ENCODE measurements at places on chromosomes 4 and X. TPM values are rescaled to one million over a fixed set of nuclear protein-coding genes. Genes with fewer than 3 reads are reported as not detected.

SSX1 gene
- total RNA-seq: not detected

NMU gene
- not detected for total RNA-seq

P2RY8 gene
- total RNA-seq: 27.6 TPM

FOXP3 gene
- total RNA-seq: 3.9 TPM

GRCh38 chr4:39502019-39502663, 25.1 kb downstream of the UGDH start:
- DNase-seq: no peak

DNA sequence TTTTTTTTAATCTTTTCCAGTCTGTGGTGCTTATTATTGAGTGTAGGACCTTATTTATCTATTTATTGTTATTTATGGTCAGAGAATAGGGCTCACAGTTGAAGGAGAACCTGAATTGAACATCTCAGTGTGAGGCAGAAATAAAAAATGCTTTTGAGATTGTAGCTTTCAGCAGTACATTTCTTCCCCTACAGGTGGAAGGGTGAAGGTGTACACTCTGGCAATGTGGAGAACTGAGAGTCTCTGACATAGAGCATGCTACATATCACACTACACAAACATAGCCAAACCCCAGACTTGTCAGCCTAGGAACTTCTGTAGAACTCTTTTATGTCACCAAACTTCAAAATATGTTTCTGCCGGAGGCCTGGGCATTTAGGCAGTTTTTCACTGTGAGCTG, 140.2 kb downstream of the STIM2 start:
- DNase-seq: no peak

DNA sequence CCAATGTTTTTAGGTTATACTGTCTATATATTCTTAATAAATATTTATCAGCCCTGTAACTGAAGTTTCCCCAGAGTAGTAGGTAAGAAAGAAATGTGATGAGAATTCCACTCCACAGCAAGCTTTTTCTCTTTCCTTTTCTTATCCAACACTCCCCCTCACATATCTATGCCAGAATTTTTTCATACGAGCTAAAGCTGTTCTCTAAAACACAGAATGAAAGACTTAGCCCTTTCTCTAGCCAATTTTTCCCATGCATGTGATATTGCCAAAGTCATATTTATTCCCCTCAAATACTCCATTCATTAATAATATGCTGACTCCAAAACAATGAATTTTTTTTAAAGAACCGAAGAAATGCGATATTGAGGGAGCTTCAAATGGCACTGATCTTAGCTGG, 32.3 kb downstream of the VEGFC start:
- DNase-seq: no peak

GRCh38 chrX:39196192-39197102, 395.2 kb downstream of the MID1IP1 start:
- no peak for DNase-seq

DNA sequence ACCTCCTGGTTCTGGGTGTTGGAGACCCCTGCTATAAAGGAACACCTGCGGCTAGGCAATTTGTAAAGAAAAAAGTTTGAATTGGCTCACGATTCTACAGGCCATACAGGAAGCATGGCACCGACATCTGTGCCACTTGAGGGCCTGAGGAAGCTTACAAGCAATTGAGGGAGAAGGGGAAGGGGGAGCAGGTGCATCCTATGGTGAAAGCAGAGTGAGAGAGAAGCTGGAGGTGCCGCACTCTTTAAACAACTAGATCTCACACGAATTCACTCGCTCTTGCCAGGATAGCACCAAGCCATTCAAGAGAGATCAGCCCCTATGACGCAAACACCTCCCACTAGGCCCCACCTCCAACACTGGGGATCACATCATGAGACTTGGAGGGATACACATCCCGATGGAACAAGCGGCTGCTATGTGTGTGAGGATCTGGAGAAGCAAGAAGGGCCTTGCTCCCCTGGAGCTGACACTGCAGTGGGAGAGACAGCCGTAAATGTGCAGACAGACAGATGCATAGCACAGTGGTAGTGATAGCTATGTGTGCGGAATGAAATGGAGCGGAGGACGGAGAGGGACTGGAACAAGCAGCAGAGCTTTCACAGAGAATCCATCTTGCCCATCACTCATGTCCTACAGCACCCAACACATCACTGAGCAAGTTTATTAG, 60.7 kb upstream of the HELT start:
- no peak for DNase-seq

DNA sequence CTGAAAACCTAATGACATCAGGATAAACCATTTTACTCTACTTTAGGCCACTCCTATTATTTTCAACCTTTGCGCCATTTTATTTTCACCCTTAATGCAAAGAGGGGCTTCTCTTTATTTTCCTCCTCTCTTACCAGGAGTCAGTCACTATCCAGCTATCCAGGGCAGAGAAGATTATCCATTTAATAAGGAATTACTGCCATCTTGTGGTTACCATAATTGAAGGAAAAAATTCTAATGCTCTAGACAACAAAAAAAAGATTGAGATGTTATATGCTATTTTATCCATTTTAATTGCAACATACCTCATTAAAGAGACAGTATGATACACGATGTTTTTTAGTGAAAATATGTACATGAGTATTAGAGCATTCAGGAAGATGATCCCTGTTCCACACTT, 514.5 kb upstream of the FAM241A start:
- DNase-seq: no peak

GRCh38 chrX:87634361-87634760, 116.8 kb downstream of the KLHL4 start:
- DNase-seq: no peak

GRCh38 chr4:67697860-67698687, 2.9 kb downstream of the UBA6 start:
- no peak for DNase-seq
